Kidney glomerular epithelial cell (primary cell): ENCODE measurements at places on chromosomes 7 and 10.
A peak's percentile ranks its signal among the peaks of the same experiment; 100 is the strongest.

DNA sequence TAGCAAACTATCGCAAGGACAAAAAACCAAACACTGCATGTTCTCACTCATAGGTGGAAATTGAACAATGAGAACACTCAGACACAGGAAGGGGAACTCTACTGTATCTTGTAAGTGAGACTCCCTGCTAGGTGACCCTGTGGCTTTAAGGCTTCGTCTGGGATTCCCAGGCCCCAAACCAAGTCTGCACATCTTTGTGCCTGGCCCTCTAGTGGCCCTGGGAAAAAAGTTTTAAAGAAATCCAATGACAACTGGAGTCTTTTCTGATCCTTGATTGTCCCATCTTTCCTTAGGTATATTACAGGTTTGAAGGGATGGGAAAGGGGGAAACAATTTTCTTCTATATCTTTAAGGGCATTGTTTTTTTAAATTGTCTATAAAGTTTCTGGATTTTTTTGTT, 10.6 kb upstream of the LIPM start:
- peak; percentile 26 for DNase-seq

DNA sequence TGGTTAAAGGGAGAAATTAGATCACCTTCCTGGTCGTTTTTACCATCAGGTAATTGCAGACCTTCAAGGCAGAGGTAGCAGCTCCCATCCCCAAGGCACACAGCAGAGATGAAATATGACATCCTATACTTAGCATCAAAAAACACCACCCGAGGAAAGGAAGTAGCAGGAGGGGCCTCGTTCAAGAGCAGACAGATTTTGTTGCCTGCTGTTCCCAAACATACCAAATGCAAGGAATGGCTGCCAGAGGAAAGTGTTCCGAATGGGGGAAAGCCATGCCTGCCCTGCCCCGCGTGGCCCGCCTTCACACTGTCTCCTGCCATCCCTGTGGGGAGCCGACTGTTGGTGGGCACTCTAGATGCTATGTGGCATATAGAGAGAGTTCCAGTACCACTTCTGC, 18.0 kb downstream of the FKBP6 start:
- no peak for DNase-seq

- no peak for DNase-seq
These were observed 38.3 kb downstream of the LRRC18 start for GRCh38 chr10:48901319-48901718.

GRCh38 chr10:71984809-71985388, 20.7 kb downstream of the CHST3 start:
- no peak for DNase-seq

DNA sequence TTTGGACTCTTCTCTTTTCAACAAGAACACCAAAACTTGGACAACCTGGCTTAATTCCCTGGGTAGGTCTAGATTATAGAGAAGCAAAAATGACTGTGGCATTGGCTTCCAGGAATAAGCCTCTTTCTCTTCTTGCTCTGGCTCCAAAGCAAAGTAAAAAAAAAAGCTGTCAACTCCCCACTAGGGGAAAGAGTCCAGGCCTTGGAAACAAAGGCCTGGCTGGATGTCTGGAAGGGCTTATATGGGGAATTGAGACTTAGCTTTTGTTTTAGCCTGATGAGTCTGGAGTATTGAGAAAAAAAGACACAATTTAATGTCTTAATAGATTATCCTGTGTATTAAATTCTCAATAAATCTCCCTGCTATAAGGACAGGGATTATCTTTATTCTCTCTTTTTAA, 300.6 kb downstream of the SORCS3 start:
- DNase-seq = no peak

- no peak for DNase-seq
These were observed 26.1 kb downstream of the PRSS58 start for GRCh38 chr7:142231716-142232115.

- DNase-seq = no peak
These were observed 11.5 kb upstream of the PRKAG2 start for GRCh38 chr7:151888079-151889067.

DNA sequence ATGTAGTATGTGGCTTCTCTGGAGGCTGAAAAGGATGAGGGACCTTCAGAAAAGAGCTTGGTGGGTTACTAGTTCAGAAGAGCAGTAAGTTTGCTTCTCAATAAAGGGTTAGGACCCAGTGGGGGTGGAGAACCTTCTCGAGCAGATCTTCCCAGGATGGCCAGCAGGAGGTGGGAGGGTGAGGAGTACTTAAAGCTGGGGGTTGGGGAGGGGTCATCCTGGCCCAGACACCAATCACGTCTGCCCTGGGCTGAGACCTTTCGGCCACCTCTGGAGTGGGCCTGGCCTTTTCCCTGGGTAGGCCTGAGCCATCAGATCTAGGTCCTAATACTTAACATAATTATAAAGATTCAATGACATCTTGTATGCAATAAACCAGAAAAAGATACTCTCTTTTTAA, 149.0 kb upstream of the TCF7L2 start:
- no peak for DNase-seq

GRCh38 chr10:68543004-68543918, 15.9 kb upstream of the SLC25A16 start:
- peak; percentile 59 for DNase-seq

GRCh38 chr7:75835688-75836285, 22.2 kb upstream of the CCL24 start:
- DNase-seq = no peak

GRCh38 chr7:99669782-99670181, 10.0 kb downstream of the CYP3A5 start:
- DNase-seq = no peak

GRCh38 chr7:155194382-155195140, 103.1 kb upstream of the INSIG1 start:
- no peak for DNase-seq

GRCh38 chr10:130958003-130958402, 353.5 kb downstream of the TCERG1L start:
- no peak for DNase-seq

GRCh38 chr7:31744294-31744874, 57.4 kb downstream of the PPP1R17 start:
- DNase-seq = peak; percentile 59

GRCh38 chr10:10498781-10499180, 518.9 kb upstream of the CELF2 start:
- no peak for DNase-seq

GRCh38 chr10:79023240-79024162, 45.3 kb upstream of the ZMIZ1 start:
- no peak for DNase-seq

GRCh38 chr10:58733436-58733835, 220.8 kb downstream of the BICC1 start:
- no peak for DNase-seq

DNA sequence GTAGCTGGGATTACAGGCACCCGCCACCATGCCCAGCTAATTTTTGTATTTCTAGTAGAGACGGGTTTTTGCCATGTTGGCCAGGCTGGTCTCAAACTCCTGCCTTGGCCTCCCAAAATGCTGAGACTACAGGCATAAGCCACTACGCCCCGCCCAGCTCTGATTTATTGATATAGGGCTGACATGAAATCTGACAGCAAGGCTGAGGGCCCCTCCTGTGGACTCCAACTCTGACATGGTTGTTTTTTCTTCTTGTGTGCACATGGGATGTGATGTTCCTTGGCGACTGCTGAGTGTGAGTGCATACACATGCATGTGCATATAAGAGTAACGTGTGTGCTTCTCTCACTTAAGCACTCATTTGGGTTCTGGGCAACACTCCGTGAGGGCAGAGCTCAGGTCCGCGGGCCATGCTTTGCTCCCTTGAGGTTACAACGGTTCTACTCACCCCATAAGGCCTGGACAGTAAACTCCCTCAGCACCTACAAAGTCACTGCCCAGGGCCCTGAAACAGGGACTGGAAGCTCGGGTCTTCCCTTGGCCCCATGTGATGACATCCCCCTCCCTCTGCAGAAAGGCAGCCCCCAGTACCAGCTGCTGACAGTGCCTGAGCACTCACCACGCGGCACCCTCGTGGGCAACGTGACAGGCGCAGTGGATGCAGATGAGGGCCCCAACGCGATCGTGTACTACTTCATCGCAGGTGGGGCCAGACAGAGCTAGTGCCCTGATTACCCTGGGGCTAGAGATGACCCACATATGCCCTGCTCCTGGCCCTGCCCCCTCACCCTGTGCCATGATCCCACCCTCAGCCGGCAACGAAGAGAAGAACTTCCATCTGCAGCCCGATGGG, 33.6 kb upstream of the VSIR start:
- no peak for DNase-seq

- DNase-seq = no peak
These were observed 3.2 kb upstream of the VSIR start for GRCh38 chr10:71776481-71776925.

DNA sequence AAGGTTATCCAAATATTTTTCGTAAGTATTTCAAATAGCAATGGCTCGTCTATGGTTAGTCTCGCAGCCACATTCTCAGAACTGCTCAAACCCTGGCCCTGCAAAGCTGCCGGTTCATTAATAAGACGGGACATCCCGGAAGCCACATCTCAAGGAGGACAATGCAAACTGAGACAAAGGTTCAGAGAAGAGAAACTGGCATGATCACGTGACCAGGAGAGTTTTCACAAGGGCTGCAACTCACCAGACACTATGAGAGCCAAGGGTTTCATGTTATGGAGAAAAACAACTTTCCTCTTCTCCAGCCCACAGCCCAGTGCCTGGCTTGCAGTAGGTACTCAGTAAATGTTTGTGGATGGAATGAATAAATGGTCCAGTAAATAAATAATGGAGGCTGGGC, 5.0 kb upstream of the HSPA12A start:
- no peak for DNase-seq
